ENCODE measurements at places on chromosomes 7 and 10. TPM values are rescaled to one million over a fixed set of nuclear protein-coding genes. Genes with fewer than 3 reads are reported as not detected.

DNA sequence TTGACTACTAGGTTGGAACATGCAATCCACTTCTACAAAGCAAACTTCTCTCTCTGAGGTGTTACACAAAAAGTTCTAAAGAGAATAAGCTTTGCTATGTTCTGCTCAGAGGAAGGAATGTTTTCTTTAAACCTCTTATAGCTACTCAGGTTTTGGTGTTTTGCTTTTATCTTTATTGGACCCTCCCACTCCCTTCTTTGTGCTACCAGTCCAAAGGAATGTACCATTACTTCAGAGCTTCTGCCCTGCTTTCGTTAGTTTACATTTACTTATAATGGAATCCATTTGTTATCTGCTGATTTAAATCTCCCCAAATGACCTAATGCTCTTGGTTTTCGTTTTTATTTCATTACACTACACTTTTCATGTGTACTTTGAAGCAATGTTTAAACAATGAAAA is 154.9 kb downstream of the ATE1 start:
- DNase-seq = no peak

- no peak for DNase-seq
Measured at GRCh38 chr10:124792998-124793352, 1.3 kb upstream of the EEF1AKMT2 start.

DNA sequence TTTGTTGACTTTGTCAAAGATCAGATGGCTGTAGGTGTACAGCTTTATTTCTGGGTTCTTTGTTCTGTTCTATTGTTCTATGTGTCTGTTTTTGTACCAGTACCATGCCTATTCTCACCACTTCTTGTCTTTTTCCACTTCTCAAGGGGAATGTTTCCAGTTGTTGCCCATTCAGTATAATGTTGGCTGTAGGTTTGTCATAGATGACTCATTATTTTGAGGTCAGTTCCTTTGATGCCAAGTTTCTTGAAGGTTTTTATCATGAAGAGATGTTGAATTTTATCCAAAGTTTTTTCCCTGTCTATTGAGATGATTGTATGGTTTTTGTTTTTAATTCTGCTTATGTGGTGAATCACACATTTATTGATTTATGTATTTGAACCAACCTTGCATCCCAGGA is 216.7 kb upstream of the RNF32 start:
- no peak for DNase-seq

DNA sequence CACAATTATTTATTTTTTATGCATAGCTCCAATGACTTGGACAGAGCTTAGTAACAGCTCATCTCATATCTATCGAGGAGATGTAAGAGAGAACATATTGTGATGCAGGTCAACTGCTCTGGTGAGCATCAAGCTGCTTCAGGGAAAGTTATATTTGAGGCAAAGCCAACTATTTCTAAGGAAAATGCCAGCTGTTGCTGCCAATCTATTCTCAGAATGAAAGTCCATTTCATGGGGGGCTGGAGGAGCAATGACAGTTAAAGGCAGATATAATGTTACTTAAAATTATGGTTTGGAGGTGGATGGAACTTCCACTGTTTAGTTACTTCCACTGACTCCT is 424.8 kb downstream of the KIF20B start:
- DNase-seq = no peak

OGDHL gene
- 88.9 TPM for total RNA-seq

HYAL4 gene
- not detected for total RNA-seq

FRMPD2 gene
- total RNA-seq = not detected

ZNF467 gene
- 18.9 TPM for total RNA-seq

AGMO gene
- 33.0 TPM for total RNA-seq

Measured in left lobe of liver (tissue), 2 donors.